ENCODE measurements at places on chromosomes 2 and 18.

DNA sequence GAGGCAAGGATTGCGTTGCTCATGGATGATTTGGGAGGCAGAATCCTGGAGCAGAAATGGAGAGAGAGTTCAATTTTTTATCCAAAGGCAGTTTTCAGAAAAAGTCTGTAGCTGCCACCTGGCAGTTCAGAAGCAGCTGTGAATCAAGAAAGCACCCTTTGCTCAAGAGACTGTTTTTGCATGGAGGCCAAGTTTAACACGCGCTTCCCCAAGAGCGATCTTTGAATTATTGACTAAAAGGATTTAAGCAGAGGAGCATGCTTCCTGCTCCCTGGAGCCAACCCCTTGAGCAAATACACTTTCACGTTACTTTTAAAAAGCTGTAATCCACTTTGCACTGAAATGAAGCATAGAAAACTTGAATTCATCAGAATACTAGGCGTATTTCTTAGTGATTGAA lies 252.4 kb downstream of the RNF144A start:
- DNase-seq: no peak

DNA sequence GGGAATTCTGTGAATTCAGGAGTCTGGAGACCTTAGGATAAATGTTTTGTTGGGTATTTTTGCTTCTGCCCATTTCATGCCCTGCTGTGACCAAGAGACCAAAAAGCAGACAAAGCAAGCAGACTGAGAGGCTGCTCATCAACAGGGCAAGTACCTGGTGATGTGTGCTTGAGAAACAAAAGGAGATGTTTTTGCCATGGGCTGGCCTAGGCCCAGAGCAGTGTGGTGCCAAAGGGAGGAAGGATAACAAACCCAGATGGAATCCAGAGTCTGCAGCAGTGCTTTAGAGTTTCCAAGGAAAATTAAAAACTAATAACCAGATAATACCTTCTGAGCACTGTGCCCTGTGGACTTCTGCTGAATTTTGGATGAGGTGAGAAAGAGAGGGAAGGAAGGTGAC lies 538.4 kb downstream of the STK39 start:
- DNase-seq: no peak

GRCh38 chr18:74459889-74460288 lies 2.8 kb upstream of the DIPK1C start:
- no peak for DNase-seq

- no peak for DNase-seq
Observed at GRCh38 chr2:159840616-159841015, 42.6 kb upstream of the CD302 start.

DNA sequence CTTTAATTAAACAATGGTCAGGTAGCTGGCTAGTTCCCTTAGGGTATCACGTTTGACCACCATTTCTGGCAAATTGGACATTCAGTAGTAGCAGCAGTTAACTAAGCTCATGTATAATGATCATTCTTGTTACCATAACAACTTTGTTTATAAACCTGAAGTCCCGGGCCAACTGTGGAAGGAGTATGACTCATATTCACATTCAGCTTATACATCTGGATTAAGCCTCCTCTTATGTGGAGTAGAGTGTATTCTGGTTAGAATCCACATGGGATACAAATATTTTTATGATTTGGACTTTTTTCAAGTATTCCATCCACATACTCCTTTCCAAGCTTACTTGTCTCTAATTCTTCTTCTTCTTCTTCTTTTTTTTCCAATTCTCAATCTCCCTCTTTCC lies 70.3 kb upstream of the ZSWIM2 start:
- DNase-seq: no peak

- no peak for DNase-seq
Observed at GRCh38 chr18:25335676-25336075, 16.3 kb downstream of the ZNF521 start.

GRCh38 chr2:187462839-187463238 lies 14.8 kb upstream of the CALCRL start:
- DNase-seq: no peak

Measured in NCI-H748 treated with DMSO at 0.1 percent for 48 hours (cell line).